ENCODE measurements at places on chromosomes 2 and 18.

DNA sequence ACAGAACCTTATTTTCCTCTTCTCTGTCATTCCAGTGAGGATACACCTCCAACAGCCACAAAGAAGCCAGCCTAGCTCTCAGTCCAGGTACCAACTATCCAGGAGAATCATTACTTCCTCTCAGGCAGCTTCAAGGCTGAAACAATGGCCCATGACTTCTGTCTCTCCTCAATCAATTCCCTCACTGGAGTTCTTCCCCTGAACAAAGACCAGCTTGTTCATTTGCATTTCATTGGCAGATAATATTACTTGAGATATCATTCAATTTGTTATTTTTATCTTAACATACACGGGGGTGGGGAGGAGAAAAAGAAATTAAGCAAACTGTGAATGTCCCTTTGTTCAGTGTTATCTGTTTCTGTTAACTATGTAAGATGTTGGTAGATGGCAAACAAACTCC is 44.0 kb downstream of the CCDC141 start:
- no peak for DNase-seq

GRCh38 chr2:120344214-120344975 is 1.5 kb upstream of the INHBB start:
- DNase-seq = no peak

DNA sequence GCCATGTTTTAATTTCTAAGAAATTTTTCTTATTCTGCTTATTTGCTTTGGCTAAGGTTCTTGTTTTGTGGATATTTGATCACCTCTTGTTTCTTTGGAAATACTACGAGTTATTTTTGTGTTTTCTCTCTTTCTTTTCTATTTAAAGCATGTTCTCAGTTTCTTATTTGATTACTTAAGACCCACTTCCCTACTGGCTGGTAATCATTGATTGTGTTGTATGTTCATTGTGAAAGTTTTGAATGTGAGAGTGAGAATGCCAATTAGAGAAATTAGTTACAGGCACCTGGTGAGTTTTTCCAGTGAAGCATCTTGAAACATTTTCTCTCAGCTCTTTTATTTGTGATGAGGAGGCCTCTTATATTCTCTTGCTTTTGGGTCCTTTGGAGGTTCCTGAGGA is 226.7 kb upstream of the MC4R start:
- DNase-seq = no peak

DNA sequence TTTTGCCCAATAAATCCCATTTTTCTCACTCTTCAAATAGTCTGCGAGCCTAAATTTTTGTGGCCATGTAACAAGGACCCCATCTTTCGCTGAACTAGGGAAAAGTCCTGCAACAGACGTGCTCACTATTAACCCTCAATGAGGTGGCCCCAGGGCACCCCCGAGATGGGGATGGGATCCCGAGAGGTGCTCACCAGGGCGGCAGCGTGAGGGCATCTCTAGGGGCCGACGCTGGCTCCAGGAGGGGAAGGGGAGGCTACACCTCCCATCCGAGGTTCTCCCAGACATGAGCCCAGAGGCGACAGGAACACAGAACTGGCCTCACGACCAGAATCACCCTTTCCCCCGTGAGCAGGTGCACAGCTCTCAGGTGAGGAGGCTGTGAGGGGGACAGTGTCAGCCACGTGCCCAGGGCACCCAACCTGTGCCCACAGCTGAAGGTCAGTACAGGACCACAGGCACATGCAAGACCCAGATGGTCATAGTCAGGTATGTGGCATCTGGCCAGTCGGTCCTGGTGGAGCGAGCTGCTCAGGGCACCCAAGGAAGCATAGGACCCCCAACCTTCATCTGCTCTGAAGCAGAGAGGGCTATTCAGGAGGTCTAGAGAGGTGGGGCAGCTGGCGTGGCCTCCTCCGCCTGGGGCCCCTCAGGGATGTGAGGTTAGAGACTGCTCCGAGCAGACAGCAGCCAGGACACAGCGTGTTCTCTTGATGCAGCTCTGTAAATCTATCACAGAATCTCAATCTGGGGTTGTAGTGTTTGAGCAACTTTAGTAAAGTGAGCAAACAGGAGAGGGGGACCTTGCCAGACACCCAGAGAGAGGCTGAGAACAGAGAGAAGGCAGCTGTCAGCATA is 62.8 kb downstream of the PXDN start:
- no peak for DNase-seq

- no peak for DNase-seq
These were observed 92.7 kb downstream of the USP40 start for GRCh38 chr2:233473878-233474277.
